ENCODE measurements at places on chromosomes 6 and 20.
A peak's percentile ranks its signal among the peaks of the same experiment; 100 is the strongest.

DNA sequence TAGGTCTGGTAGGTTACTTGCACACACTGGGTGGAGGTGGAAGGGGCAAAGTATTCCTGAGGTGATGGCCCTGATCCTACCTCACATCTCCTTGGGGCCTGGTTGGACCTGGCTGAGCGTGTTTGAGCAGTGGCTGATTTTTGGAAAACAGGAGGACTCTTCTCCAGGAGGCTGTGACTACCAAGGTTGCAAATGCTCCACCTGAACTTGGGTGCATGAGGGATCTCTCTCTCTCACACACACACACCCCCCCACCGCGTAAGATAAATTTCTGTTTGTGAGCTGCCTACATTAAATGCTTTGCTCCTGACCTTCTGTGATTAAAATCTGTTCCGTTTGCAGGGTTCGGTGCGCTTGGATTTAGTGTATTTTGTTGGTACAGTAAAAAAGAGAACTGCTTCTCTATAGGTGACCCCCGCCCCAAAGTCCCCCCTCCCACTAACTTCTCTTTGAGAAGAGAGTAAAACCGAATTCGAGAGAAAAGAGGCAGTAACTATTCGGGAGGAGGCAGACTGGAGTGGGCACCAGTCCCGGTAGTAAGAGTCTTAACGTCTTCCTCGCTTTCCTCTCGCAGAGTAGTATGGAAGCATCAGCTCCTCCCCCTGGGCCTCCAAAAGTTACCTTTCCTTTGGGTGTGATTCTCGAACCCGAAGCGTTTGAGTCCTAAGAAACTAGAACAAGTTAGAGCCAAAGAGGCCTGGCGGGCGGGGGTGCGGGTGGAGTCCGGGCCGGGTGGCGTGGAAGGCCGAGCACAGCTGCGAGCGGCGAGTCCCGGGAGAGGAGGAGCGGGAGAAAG, 585 bp upstream of the DSE start:
- DNase-seq = no peak

- DNase-seq = peak; percentile 94
These were observed 4.0 kb upstream of the NNAT start for GRCh38 chr20:37516811-37517750.

DNA sequence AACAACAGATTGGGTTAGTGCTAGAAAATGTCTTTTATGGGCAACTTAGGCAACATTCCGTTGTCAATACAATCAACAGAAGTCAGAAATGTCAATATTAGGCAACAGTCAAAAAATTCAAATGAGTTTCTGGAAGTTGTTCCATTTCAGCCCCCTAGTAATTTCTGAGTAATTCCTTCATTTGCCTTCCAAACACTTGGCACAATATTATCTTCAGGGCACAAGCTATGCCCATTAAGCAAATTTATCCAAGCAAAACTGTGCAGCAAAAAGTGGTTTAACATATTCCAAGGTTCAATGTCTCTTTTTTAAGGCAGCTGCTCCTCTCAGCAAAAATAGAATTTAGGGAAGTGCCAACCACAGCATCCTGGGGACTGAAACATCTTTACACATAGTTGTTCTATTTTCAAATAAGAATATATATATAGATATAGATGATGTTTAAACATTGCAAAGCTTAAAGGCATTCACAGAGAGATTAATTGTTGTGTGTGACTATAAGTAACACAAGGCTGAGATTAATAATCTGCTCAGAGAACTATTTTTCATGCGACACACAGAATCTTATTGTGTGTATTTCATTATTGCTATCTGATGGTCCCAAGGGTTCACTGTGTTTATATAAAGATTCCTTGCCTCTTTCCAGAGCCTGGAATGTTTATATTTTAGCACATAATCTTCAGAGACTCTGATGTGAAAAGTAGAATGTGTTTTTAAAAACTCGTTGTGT, 75.2 kb upstream of the ADTRP start:
- DNase-seq = peak; percentile 20

GRCh38 chr6:169933839-169934698, 182.6 kb downstream of the ERMARD start:
- no peak for DNase-seq

DNA sequence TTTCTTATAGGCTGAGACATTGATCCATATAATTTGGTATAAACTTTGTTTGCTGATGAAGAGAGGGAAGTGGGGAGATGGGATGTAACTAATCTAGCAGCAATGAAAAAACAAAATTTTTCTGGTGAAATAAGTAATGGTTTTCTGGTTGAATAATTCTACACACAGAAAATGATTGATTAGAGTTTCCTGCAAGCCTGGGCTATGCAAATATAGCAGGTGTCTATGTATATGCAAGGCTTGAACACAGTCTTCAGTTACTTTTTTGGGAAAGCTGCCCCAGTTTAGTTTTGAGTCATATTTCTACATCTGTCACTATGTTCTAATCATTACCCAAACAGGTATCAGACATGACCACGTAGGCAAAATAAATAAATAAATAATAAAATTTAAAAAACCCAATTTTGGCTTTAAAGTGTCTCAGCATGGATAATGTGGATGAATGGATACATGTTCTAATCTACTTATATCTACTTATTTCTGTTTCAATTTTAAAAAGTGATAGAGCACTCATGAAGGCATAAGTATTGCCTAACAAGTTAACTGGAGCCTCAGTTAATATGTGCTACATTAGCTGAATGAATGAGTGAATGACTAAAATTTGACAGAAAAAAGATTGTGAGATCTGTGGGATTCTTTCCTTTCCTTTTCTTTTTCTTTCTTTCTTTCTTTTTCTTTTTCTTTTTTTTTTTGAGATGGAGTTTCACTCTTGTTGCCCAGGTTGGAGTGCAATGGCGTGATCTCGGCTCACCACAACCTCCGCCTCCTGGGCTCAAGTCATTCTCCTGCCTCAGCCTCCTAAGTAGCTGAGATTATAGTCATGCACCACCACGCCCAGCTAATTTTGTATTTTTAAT, 37.2 kb upstream of the TFB1M start:
- no peak for DNase-seq

- DNase-seq = no peak
These were observed 70.5 kb upstream of the TPD52L1 start for GRCh38 chr6:125082908-125083683.

DNA sequence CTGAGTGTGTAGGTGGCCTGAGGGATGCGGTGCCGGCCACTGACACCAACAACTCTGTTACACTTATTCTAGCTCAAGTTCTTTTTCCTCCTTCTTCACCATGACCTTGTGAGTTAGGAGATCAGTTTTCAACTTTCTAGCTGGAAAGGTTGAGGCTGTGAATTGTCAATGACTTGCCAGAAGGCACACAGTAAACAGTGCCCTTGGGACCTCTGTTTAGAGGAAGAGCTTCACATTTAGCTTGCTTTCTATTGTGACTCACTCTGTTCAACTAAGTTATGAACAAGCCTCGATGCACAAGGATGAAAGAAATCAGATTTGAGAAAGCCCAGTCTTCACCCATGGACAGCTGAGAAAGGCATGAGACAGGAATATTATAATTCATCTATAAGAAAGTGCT, 455.6 kb downstream of the MAFB start:
- no peak for DNase-seq

DNA sequence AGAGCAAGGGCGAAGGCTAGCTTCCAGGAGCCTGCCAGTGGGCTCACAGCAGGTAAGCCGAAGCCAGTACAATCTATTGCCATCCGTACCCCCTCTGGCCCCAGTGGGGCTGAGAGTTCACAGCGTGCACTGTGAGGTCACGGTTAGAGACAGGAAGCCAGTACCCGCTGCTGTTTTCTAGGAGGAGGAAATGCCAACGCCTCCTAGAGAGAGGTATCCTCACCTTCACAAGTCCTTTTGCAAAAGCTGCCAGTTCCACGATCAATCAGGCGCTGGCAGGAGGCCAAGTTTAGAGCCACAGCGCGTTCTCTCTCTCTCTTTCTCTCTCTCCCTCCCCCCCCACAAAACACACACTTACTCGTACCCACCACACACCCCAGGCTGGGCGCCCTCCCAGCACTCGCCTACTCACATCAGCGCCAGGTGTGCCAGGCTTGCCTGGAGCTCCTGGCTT, 22.5 kb downstream of the COL9A1 start:
- no peak for DNase-seq

GRCh38 chr20:23349338-23350195, 1.0 kb upstream of the NXT1 start:
- no peak for DNase-seq

DNA sequence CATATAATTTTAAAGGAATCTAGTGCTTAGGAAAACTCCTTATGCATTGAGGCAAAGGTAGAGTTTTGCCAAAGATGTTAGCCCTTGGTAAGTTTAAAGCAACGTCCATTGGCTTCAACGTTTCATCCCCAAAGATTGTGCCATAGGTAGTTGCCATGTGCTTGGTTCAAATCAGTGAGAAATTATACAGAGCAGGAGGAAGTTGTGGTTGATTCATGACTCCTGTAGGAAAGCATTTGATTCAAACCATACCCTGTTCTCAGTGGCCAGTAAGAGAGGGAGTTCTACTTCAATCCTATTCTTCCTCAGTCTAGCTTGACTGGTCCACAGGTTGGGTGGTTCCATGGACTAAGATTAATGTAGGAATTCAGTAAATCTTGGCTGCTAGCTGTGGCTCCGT, 535.6 kb downstream of the QKI start:
- peak; percentile 64 for DNase-seq

DNA sequence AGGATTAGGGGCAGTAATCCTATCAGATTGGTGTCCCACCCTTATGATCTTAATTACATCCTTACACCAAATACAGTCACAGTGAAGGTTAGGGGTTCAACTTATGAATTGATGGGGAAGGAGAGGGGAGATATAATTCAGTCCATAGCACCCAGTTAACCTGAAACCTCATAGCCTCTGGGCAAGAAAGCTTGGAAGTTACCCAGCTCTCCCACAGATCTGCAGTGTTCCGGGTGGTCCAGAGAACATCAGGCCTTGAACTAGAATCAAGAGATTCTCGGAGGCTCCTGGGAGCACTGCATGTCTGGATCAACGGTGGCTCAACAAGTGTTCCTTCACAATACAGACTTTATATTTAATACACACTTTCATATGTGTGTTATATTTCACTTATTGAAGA, 392.6 kb upstream of the MARCKS start:
- DNase-seq = no peak
